ENCODE measurements at places on chromosomes 6 and 20. TPM values are rescaled to one million over a fixed set of nuclear protein-coding genes. Genes with fewer than 3 reads are reported as not detected.

GRCh38 chr6:43776799-43777776, 7.1 kb downstream of the VEGFA start:
- peaks cover 54% of the 10 kb centered on the region for H3K36me3 ChIP-seq
- DNase-seq, result no peak
- H3K27ac ChIP-seq, result no peak overlapping the region
- H3K4me1 ChIP-seq, result peaks cover 5% of the 10 kb centered on the region
- H3K27me3 ChIP-seq, result no peaks in the 10 kb centered on the region
- no peak overlapping the region for H3K4me3 ChIP-seq

DNA sequence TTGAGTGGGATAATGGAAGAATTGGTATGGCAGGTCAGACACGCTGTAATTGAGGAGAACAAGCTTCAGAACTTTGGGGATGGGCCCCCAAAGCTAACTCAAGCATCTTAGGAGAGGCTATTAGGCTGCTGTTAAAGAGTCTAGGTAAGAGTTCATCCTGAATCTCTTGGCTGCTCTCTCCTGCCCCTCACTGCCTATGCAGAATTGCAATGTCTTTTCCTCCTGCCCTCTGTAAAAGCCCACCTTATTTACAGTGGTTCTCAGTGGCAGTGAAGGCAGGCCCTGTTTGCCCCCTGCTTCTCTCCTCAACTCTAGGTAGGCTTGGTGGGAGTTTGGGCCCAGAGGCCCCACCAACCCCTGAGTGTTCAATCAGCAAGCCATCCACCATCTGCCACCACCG, 55.0 kb downstream of the LYRM2 start:
- H3K4me1 ChIP-seq, result no peaks in the 10 kb centered on the region
- no peak overlapping the region for H3K4me3 ChIP-seq
- no peak for DNase-seq
- H3K36me3 ChIP-seq, result no peaks in the 10 kb centered on the region
- no peaks in the 10 kb centered on the region for H3K27me3 ChIP-seq
- H3K27ac ChIP-seq, result no peak overlapping the region

DNA sequence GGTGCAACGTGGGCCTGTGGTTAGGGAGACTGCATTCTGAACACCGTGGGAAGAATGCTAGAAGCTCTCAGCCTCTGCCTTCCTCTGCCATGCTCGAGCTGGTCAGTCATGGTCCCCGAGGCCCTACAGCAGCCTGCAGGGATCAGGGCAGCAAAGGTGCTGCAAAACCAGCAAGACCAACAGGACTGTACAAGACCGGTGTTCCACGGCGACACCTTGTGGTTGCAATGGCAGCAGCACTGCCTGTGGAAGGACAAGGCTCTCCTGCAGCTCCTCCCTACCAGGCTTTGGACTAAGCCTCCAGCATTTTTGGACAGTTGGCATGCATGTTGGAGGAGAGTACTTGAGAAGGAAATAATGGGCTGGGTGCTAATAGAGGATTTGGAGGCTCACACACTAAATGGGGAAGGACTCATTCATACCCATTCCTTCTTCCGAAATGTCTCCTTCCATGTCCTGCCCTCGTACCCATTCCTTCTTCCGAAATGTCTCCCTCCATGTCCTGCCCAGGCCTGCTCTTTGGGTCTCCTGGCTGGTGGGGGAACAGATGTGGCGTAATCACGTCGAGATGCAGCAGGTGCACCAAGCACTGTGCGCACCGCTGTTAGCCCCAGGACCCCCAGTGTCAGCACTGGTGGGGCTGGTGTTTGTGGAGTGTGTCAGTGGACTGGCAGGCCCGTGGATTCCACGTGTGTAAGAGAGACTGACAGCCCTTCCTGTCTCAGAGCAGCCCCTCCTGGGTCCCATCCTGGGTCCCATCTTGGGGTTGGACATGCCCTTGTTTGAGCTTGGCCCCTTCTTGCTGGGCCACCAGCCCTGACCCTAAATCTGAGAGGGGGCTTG, 18.6 kb upstream of the MYT1 start:
- DNase-seq, result no peak
- no peaks in the 10 kb centered on the region for H3K4me1 ChIP-seq
- peaks cover 12% of the 10 kb centered on the region for H3K36me3 ChIP-seq
- H3K27me3 ChIP-seq, result no peaks in the 10 kb centered on the region

DNA sequence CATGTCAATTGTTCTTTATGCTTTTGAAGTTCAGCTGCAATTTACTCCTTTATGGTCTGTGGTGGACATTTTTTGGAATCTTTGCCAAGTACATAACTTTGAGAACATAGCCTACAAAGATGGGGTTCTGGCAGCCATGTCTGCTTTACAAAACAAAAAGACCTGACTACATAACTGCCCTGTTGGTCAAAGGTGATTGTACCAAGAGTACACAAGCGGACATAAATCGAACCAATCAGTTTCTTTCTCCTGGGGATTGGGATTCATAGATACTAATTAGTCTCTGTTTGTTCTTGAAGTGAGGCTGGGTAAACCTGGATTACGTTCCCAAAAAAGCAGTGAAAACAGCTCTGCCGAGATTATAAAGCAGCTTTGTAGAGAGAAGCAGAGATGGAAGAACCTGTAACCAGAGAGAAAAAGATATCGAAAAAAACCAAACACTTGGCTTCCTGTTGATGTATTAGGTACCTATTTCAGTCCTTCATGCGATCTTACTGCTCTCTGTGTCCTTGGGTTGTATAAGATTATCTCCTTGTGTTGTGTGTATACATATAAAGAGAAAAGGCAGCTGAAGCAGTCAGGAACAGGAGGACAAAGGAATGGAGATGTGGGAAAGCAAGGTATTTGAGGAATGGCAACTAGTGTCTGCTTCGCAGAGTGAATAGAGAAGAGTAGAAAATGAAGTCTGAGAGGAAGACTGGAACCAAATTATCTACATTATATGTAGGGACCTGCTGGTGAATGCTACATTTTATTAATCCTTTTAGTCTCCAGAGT, 2.7 kb upstream of the ZFAND3 start:
- peak overlapping the region; percentile 1 for H3K4me3 ChIP-seq
- H3K27me3 ChIP-seq, result no peaks in the 10 kb centered on the region
- H3K4me1 ChIP-seq, result no peaks in the 10 kb centered on the region
- no peaks in the 10 kb centered on the region for H3K36me3 ChIP-seq
- DNase-seq, result no peak
- no peak overlapping the region for H3K27ac ChIP-seq

DNA sequence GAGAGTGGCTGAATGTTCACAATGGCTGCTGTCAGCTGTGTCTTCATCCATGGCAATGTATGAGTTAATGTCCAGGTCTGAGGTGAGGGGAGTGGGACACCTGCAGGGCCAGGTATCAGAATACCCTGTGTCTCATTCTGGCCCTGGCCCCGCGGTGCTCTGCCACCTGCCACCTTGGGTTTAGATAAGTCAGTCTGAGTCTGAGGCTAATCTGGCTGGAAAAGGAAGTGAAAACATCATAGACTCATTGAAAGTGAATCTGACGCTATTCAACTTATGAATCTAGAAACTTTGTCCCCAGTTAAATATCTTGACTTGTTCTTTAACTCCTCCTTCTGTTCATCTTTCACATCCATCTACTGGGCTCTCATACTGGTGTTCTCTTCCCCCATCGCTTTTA, 267.1 kb upstream of the JAG1 start:
- no peaks in the 10 kb centered on the region for H3K4me1 ChIP-seq
- no peak overlapping the region for H3K27ac ChIP-seq
- H3K36me3 ChIP-seq, result no peaks in the 10 kb centered on the region
- DNase-seq, result no peak
- no peaks in the 10 kb centered on the region for H3K27me3 ChIP-seq
- H3K4me3 ChIP-seq, result no peak overlapping the region

DNA sequence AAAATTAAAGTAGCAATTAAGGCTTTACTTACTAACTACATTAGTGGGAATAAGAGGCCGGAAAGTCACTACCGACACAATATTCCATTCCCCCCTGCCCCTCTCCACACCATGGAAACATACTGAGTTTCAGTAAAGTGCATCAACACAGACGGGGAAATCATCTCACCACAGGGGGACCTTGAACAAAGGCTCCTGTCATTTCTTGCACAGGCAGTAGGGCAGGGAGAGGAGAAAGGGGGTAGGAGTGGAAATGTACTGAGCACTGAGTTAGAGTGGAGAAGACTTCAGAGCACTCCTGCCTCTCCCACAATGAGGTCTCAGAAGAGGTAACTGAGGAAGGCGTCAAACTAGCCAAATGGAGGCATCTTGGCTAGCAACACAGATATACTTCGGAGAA, 1426.9 kb upstream of the EYS start:
- no peak overlapping the region for H3K4me3 ChIP-seq
- no peak overlapping the region for H3K27ac ChIP-seq
- H3K36me3 ChIP-seq, result no peaks in the 10 kb centered on the region
- peak; percentile 34 for DNase-seq

- H3K27me3 ChIP-seq, result no peaks in the 10 kb centered on the region
- no peaks in the 10 kb centered on the region for H3K36me3 ChIP-seq
- H3K27ac ChIP-seq, result no peak overlapping the region
- peak overlapping the region; percentile 33 for H3K4me3 ChIP-seq
These were observed 27.9 kb downstream of the SDCBP2 start for GRCh38 chr20:1301031-1301529.

Gene CCN6
- total RNA-seq, result not detected

Gene ETV7
- total RNA-seq, result 0.94 TPM

Gene TRAPPC3L
- total RNA-seq, result not detected
